ENCODE measurements at places on chromosomes 12 and 14. TPM values are rescaled to one million over a fixed set of nuclear protein-coding genes. Genes with fewer than 3 reads are reported as not detected.

Gene SLC5A8
- total RNA-seq: not detected

DNA sequence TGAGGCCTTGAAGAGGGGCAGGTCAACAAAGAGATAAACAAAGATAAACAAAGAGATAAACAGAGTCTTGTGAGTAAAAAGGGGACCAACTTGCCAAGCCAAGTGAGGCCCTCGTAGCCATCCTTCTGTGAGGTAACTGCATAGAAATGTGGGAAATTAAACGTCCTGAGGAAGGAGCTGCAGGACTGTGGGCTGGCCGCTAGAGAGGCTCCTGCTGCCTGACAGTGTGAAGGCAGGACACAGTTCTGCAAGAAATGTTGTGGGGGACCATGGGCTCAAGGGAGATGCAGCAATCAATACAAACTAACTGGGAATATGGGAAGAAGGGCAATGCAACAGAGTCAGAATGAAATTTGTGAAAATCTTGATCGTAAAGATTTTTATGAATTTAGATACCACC, 91.9 kb downstream of the SLC8A3 start:
- DNase-seq: no peak

Gene ATP5MC2
- total RNA-seq: 600 TPM

DNA sequence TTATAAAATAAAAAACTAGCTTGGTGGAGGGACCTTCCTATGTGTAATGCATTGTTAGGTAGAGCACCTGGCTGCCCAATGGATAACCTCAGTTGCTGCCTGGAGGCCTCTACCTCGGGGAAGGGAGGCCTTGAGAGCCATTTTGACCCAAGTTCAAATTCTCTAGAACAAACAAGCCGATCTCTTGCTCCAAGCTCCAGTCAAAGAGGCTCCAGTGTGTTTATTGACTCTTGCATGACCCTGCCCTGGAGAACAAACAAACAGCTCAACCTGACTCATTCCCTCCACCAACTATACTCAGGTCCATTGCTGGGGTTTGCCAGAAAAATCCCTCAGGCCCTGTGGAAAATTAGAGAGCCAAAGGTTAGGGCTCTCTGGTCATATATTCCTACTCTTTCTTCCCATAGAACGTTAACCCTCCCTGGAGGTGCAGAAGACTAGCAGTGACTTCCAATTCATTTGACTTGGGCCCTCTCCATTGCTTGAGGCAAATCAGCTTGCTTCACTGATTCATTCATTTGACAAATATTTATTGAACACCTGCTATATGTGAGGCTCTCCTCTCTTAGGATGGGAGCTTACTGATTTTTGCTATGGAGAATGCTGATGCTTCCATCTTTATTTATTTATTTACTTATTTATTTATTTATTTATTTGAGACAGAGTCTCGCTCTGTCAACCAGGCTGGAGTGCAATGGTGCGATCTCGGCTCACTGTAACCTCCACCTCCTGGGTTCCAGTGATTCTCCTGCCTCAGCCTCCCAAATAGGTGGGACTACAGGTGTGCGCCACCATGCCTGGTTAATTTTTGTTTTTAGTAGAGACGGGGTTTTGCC, 73.7 kb upstream of the CISTR start:
- DNase-seq: no peak

GRCh38 chr14:99497894-99498293, 16.7 kb downstream of the CCNK start:
- DNase-seq: no peak

DNA sequence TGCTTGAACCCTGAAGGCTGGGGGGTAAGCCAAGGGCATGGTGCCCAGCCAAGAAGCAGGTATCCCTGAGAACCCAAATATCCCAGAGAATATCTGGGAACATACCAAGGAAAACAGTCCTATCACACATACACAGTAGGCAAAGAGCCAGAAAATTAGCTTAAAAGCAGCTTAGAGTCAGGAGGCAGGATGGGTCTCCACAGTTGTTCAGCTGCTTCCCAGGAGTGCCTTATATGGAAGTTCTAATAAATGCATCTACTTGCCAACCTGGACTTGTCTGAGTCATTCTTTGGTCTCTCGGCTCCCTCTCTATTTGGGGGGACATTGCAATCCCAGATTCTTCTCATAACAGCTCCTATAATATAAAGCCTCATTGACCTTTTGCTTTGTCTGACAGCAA, 9.0 kb upstream of the GPR135 start:
- DNase-seq: no peak

DNA sequence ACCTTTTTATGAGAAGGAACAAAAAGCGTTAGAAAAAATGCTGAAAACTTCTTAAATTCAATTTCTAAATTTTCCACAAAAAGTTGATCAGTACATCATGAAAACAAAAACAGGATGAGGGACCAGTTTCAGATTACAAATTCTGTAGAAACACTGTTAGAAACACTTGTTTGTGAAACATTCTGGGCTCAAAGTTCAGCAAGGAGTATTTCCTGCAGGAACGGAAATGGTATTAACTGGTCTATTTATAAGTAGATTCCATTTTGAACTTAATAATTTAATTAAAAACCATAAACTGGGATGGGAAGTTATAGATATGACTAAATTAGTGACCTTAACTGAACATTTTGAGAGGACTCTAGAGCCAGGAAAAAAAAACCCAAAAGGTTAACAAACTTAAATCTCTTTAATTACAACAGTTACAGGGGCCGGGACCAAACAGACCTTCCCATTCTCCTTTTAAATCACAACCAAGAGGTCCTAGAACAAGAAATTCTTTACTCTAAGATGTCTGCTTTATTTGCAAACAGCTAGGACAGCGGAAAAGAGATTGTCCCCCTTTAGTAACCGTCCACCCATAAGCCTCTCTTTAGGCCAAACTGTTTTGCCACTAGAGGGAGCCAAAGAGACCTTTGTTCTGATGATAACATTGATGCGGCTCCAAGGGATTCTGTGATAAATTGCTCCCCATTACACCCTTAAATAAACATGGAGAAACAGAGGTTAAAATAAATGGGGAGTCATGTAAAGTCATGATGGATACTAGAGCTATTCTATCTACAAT, 69.0 kb upstream of the RERGL start:
- no peak for DNase-seq

DNA sequence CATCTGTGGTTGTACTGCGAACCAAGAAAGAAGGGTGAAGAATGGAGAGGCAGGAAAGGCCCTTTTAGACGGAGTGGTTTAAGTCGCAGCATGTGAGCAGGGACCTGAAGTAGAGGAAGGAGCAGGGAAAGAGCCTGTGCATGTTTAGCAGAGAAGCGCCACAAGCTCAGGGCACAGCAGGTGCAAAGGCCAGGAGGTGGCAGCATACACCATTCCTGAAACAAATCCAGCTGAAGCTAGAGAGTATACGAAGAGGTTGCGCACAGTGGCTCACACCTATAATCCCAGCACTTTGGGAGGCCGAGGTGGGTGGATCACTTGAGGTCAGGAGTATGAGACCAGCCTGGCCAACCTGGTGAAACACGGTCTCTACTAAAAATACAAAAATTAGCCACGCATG, 49.9 kb downstream of the HELB start:
- DNase-seq: no peak

- DNase-seq: no peak
Measured at GRCh38 chr12:130127532-130127911, 34.7 kb upstream of the FZD10 start.

DNA sequence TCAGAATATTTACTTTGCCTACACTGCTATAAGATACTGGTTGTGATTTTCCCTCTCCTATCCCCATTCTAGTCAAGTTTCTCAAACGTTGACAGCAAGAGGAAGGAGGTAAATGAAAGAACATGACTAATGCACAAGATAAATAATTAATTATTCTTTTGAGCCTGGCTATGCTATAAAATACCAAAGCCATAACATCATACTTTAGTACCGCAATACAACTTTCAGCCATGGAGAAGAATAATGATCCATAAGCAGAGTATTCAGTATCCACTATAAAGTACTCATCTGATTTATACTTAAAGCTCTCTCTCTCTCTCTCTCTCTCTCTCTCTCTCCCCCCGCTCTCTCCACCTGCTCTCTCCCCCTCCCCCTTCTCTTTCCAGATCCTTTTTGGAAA, 41.3 kb downstream of the TDG start:
- no peak for DNase-seq

Gene SLC25A21
- 0.76 TPM for total RNA-seq

DNA sequence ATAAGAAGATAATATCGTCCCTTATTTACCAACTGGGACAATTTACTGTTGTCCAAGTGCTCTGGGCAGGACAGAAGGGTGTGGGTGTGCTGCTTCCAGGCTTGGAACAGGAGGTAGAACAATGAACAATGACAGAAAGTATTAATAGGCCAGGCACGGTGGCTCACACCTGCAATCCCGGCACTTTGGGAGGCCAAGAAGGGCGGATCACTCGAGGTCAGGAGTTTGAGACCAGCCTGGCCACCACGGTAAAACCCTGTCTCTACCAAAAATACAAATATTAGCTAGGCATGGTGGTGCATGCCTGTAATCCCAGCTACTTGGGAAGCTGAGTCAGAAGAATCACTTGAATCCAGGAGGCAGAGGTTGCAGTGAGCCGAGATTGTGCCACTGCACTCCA, 2.5 kb downstream of the IFI27 start:
- DNase-seq: no peak

Gene GPX2
- not detected for total RNA-seq

Gene RNASE4
- 11.9 TPM for total RNA-seq

DNA sequence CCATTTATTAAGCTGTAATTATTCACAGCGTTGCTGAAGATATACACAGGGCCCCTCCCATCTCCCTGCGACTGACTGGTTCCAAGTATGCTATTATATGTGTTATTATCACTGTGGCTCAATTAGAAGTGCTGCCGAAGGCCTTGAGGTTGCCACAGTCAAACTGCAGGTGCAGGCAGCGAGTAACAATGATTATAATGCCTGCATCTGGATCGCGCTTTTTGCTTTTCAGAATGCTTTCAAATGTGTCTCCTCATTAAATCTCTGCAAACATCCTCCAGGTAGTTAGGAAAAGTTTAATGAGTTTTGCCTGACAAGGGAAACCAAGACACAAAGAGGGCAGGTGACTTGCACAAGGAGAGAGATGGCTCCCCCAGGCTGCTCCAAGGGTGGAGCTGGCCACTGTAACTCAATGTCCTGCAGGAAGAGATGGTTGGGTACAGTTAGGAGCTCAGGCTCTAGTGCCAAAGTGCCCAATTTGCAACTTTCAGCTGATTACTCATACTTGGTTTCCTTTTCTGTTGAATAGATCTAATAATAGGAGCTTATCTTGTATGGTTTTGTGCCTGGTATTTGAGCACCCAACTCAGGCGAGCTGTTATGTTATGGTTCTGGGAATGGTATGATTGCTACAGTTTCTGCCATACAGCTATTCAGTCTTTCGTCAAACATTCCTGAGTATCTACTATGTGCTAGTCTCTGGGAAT, 1.7 kb upstream of the SYNE3 start:
- no peak for DNase-seq

GRCh38 chr14:89247457-89248122, 169.4 kb downstream of the FOXN3 start:
- no peak for DNase-seq

Gene BEGAIN
- 0.68 TPM for total RNA-seq

Gene RIPK3
- 4.2 TPM for total RNA-seq

DNA sequence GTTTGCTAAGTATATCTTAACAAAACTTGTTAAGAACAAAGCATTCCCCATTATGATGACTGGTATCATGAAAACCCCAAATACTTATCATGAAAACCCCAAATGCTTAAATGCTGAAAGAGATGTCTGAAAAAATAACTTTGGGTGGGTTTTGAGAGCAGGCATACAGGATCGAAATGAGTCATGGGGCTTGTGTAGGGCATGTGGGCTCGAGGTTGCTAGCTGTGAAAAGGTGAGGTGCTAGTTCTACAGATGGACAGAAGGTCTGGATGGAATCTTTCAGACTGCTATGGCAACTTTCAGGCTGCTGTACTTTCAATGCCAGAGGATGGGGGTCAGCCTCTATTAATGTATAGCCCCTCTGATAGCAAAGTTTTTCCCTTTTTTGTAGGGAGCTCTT, 167.8 kb upstream of the MDGA2 start:
- DNase-seq: no peak

Gene FAM181A
- not detected for total RNA-seq

- DNase-seq: peak; percentile 81
Measured at GRCh38 chr12:53232646-53233461, 845 bp upstream of the RARG start.

Gene MAP3K9
- total RNA-seq: 1.7 TPM

DNA sequence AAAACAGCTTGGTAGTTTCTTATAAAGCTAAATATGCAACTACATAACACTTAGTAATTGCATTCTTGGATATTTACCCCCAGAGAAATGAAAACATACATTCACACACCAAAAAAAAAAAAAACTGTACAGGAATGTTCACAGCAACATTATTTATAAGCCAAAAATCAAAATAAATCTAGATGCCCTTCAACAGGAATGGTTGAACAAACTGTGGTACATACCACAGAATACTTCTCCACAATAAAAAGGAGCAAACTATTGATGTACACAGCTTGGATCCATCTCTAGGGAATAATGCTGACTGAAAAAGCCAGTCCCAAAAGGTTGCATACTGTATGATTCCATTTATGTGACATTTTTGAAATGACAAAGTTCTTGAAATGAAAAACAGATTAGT, 62.1 kb upstream of the SLC38A4 start:
- no peak for DNase-seq

Gene RNASE7
- total RNA-seq: not detected

Gene TAS2R30
- total RNA-seq: 0.27 TPM

GRCh38 chr12:52243856-52244614, 11.0 kb downstream of the KRT7 start:
- peak; percentile 80 for DNase-seq

DNA sequence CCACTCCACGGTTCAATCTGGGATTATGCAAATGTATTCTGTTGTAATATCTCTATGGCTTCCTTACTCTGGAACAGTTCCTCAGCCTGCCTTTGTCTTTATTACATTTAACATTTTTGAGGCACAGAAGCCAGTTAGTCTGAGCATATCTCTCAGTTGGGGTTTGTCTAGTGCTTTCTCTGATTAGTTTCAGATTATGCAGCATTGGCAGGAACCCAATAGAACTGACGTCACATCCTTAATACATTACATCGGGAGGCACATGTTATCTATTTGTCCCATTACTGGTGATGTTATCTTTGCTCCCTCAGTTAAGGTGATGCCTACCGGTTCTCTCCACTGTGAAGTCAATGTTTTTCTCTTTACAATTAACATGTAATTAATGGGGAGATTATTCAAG, 62.4 kb downstream of the PPM1A start:
- no peak for DNase-seq

DNA sequence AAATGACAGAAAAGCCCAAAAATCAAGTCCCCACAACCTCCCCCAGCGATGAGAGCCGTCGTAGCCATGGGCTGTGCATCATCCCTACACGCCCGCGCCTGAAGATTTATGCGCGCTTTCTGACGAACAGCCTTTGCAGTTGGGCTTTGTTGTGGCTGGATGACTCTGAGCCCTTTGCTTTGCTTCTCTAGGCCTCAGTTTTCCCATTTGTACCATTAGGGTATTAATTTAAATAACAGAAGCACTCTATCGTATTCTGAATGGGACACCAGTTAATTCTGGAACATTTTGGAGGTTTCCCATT, 24.2 kb downstream of the SFSWAP start:
- no peak for DNase-seq

Gene KRT6C
- total RNA-seq: not detected
